ENCODE measurements at places on chromosomes 16 and 17.

- DNase-seq, result no peak
Measured at GRCh38 chr16:85798901-85799496, 345 bp downstream of the EMC8 start.

DNA sequence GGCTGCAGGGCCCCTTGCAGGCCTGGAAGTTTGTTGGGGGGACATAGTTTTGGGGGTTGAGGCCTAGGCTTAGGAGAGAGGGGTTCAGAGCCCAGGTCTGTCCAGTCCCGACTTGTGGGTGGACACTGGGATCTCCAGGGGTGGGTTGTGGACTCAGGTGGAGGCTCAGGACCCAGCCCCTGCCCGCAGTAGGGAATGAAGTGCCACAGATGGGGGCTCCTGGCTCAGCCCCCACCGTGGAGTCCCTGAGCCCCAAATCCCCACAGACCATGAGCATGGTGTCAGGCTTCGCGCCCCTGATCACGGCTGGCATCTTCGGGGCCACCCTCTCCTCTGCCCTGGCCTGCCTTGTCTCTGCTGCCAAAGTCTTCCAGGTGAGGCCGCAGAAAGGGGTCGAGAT, 14.3 kb downstream of the SLC12A3 start:
- no peak for DNase-seq

- DNase-seq, result no peak
Measured at GRCh38 chr17:3527896-3528295, 29.7 kb downstream of the TRPV3 start.

GRCh38 chr17:50686494-50687199, 21.1 kb downstream of the ANKRD40 start:
- DNase-seq, result no peak

- DNase-seq, result no peak
Measured at GRCh38 chr17:16044487-16044886, 44.9 kb downstream of the TTC19 start.
